Stimulated activated CD4-positive, alpha-beta T cell treated with anti-CD3 and anti-CD28 coated beads, Interleukin-4, amount 100 ng/mL, for 48 hours (primary cell): ENCODE measurements at places on chromosomes 7 and 10.

DNA sequence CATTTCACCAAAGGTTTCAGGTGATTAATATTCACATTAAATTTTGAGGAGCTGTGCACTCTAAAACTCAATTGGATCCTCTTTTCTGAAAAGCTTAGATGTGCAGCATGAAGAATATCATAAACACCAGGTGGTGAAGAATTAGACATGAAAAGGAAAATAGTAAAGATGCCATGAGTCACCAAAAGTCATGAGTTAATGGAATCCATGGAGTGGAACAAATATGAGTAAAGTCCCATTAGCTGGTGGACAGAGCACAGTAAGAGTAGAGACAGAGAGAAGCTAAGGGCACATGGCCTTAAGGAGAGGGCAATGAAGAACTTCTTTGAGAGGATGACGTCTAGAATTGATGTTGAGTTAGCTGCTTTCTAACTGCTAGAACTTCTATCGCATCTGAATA is 271.6 kb downstream of the CSTF2T start:
- DNase-seq: no peak

- DNase-seq: no peak
Observed at GRCh38 chr7:11716185-11716584, 115.8 kb downstream of the THSD7A start.

DNA sequence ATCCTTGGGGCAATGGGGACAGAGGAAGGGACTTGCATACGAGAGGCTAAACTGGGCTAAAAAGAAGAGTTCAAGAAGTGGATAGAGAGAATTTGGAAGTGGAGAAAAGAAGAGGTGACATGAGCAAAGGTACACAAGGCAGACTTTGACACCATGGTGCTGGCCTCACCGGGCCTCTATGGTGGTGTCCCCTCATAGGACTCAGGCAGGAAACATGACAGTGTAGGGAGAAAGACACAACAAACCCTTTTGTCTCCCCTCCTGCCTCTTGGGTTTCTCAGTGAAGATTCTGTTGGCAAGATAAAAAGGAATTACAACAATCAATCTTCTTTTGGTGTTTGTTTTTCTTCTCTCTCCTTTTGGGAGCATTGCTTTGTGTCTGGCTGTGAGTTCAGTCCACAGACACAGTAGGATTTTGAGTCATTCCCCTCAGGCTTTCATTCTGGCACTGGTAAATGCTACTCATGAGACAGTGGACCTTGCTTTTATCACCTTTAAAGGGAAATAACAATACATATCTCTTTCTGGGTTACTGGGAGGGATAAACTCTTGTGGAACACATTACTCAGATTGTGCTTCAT is 827.7 kb downstream of the TNS3 start:
- no peak for DNase-seq

DNA sequence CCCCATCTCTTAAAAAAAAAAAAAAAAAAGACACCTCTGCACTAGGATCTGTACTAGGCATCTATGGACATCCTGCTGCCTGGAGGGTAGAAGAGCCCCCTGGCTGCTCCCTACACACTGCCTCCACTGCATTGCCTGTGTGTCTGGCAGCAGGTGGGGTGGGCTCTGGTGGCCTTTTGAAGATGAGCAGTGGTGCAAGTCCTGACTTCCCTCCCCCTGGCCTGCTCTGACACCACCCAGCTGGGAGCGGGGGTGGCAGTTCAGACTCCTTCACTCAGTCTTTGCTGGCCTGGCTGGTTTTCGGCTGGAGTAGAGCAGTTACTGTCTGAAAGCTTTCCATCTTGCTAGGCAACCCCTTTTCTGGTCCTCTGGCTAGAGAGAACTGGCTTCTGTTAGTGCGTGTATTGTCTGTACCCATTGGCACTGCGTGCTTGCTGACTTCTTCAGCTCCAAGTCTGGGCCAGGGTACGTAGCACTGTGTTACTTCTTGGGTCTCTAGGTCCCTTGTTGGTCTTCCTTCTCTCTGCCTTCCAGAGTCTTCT is 17.6 kb downstream of the C10orf62 start:
- no peak for DNase-seq

- DNase-seq: no peak
Observed at GRCh38 chr7:5591278-5591874, 167.7 kb upstream of the TNRC18 start.

GRCh38 chr7:94008537-94008936 is 4.4 kb upstream of the BET1 start:
- no peak for DNase-seq

GRCh38 chr10:63227207-63227895 is 94.2 kb downstream of the NRBF2 start:
- no peak for DNase-seq

GRCh38 chr7:27174874-27175625 is 930 bp upstream of the HOXA10 start:
- DNase-seq: no peak

DNA sequence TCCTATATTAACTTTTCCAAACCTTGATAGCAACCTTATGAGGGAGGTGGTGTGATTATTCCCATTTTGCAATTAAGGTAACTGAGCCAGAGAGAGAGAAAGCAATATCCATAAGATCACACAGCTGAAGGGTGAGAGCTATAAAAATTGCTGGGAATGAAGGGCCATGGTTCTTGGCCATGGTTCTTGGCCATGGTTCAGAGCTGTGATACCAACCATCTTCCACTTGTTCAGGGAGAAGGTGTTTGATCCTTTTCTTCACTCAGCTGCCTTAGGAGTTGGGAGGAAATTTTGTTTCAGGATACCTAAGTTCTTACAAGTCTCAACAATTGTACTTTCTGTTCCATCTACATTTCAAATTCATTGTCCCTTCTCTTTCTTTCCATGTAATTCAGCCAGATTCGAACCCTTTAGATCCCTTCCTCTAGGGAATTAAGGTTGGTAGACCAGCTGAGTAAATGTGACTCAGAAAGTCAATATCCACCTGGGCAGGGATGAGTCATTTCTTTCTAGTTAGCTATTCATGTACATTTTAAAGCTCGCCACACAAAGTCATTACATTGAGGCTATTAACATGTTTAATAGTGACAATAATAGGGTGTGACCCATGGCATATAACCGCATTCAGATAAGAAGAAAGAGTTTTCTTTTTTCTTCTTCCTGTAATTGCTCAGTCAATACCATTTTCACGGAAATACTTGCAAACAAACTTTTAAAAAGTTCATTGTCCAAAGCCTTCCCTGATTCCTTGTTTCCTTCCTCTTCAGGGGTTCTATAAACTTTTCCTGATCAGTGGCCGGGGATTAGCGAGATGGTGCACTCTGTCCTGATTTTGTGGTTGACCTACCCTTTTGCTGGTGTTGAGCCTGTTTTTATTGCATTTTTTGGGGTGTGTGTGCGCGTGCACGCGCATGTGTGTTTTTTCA is 143.4 kb downstream of the TCF7L2 start:
- no peak for DNase-seq

DNA sequence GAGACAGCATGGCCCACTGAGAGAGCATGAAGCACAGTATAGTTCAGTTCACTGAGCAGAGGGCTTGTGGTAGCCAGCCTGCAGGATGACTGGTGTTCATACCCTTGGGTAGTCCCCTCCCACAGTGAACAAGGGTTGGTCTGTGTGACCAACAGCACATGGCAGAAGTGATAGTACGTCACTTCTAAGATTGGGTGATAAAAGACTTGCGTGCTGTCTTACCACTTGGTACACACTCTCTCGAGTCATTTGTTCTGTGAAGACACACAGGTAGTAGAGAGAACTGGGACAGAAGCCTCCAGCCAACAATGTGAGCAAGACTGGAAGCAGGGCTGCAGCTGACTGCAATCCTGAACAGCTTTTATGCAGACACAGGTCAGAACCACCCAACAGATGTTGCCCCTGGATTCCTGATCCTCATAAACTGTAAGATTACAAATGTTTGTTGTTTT is 14.6 kb downstream of the EPC1 start:
- DNase-seq: peak; percentile 72
